Stimulated activated CD8-positive, alpha-beta memory T cell treated with anti-CD3 and anti-CD28 coated beads, Interleukin-7, amount 100 ng/mL, for 24 hours (primary cell): ENCODE measurements at places on chromosomes 6 and 20.

DNA sequence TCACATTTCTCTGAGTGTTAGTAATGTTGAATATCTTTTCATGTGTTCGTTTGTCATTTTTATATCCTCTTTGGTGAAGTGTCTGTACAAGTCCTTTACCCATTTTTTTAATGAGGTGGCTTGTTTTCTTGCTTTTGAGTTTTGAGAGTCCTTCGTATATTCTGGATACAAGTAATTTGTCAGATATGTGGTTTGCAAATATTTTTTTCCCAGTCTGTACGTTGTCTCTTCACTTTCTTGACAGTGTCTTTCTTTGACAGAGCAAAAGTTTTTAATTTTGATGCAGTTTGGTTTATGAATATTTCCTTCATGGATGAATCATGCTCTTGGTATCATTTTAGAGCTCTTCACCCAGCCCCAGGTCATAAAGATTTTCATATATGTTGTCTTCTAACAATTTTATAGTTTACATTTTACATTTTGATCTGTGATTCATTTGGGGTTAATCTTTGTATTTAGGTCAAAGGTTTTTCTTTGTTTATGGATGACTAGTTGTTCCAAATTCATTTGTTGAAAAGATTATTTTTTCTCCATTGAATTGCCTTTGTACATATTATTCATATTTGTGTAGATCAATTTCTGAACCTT, 152.5 kb downstream of the MRPL14 start:
- no peak for DNase-seq

DNA sequence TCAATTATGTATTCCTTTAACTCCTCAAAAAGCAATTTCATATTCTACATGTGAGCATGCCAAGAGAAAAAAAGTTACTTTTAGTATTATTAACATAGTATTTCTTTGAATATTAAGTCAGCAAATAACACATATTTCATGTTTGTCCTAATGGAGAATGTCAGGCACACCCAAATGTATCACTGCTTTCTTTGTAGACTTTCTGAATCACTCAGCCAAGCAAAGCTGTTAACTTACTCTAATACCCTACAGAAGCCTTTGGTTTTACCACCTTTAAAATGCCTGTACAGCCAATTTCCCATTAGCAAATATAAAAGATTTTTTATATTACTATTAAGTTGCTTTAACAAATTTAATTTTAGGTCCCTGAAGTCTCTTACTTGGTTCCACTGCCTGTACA, 23.8 kb downstream of the FRK start:
- no peak for DNase-seq

- no peak for DNase-seq
These were observed 91.8 kb upstream of the TNFAIP3 start for GRCh38 chr6:137775227-137775626.

GRCh38 chr6:38151580-38152500, 332.3 kb downstream of the ZFAND3 start:
- DNase-seq = no peak

DNA sequence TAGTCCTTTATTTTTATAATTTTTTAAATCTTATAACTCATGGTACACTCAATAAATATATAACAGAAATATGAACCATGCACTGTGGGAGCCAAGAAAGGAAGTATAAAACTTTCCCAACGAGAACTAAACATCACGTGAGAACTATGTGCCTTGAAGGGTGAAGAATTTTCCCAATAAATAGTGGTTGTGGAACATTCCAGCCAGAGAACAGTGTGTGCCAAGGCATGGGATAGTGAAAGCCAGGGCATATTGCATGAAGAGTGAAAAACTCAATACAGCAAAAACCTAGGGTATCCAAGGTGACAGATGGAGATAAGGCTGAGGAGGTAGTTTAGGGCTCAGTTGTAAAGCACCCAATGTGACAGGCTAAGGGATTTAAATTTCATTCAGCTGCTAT, 86.1 kb downstream of the SIM1 start:
- no peak for DNase-seq

DNA sequence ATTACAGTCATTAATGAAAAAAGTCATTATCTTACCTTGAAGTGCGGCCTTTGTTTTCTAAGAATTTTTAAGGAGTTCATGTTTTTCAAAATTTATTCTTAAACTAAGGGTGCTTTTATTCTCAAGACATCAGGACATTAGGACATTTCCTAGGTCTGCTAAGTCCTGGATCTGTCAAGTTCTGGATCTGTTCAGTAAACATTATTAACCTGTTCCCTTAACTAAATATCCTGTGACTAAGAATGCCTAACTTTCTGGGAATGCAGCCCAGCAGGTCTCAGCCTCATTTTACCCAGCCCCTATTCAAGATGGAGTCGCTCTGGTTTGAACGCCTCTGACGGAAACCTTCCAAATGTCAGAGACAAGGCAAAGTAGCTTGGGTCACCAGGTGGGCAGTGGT, 302.6 kb downstream of the SYNE1 start:
- DNase-seq = no peak

DNA sequence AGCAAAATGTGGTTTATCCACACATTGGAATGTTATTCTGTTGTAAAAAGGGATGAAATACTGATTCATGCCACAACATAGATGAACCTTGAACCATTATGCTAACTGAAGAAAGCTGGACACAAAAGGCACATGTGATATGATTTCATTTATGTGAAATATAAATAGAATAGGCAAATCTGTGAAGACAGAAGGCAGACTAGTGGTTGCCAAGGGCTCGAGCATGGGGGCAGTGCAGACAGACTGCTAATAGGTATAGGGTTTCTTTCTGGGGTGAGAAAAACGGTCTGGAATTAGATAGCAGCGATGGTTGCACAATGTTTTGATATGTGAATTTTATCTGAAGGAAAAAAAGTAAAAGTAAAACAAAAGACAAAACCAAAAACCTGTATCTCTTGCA, 54.6 kb upstream of the FNDC1 start:
- no peak for DNase-seq

DNA sequence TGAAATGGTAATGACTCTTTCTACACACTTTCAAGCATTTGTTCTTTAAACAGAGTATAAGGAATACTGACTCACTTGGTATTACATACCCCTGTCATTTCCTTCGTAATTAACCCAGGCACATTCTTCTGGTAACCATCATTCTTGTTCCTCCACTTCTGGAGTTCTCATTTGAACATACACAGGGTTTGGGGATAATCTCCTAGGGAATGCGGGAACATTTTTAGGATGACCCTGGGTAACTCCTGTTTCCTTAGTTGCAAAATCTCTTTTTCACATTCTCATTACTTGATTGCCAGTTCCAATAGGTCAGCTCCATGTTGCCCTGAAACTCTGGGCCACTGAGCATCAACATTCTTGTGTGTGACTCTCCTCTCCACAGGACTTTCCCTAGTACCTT, 51.5 kb upstream of the E2F3 start:
- DNase-seq = no peak

DNA sequence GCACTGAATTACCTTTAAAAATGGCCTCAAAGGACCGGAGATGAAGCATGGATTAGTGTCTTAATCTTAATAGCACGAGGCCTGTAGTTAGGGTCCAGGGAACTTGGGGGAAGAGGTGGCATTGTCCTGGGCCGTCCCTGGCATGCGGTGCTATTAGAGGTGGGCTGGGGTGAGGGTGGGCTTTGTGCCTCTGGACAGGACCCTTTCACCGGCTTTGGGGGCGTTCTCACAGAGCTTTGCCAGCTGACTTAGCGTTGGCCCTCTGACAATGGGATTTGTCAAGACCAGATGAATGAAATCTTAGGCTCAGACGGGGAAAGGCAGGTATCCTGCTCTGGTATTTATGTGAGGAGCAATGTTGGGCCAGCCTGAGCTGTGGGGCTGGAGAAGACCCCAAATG, 59.6 kb downstream of the ERMARD start:
- no peak for DNase-seq

DNA sequence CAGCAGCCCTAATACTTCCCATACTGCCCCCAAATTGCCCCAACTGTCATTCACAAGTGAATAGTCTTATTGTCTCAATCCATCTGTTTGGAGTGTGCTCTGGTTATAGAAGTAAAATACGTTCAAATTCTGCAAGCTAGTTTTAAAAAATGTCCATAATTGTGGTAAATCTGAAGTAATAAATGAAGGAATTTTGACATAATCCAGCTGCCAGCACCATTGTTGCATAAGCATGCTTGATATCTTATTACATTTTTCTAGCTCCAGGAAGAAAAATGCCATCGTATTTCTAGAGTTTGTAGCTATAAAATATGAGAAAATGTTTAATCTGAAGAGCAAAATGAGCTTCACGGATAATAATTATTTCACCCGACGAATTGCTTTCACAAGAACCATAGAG, 664.7 kb downstream of the RFPL4B start:
- no peak for DNase-seq

GRCh38 chr20:6530779-6531315, 236.6 kb upstream of the BMP2 start:
- no peak for DNase-seq

DNA sequence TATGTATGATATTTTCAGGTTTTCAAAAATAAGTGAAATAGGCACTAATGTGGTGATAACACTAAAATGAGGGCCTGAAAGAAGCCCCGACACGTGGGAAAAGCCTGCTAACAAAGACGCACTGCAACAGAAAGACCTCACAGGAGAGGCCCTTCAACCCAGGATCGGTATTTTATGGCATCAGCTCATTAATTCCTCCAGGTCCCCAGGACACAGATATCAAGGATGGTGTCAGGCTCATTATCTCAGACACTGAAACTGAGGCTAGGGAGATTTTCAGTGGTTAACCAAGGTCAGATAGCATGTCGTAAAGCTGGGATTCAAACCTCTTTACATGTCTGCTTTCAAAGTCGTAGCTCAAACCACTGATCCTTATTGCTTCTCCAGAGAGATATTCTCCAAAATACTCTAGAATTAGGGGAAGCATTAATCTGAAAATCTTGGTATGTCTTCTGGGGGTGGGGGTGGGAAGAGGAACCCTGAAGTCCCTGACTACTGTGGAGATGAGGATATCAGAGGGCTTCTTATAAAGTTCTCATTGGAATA, 64.1 kb downstream of the PPP1R3G start:
- DNase-seq = no peak

- DNase-seq = no peak
These were observed 42.8 kb upstream of the HFE start for GRCh38 chr6:26044140-26045064.

GRCh38 chr6:134764741-134765140, 185.2 kb downstream of the ALDH8A1 start:
- no peak for DNase-seq

DNA sequence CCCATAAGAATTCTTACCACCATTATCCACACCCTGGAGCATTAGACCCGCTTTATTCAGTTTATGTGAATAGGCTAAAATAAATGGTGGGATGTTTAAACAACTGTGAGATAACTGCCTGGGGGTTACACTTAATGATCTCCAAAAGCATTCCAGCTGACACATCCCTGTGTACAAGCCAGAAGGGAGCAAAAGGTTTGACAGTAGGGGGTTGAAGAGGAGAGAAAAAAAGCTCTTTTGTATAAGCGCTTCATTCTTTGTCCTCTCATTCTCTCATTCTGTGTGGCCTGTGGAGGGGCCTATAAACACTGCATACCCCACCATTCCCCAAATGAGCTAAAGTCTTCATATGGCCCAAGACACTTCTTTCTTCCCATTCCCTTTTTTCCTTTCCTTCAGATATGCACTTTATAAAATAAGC, 30.8 kb upstream of the COL21A1 start:
- DNase-seq = no peak

GRCh38 chr6:498795-499231, 107.3 kb downstream of the IRF4 start:
- no peak for DNase-seq

GRCh38 chr6:157294654-157295053, 28.7 kb downstream of the TMEM242 start:
- no peak for DNase-seq

- DNase-seq = no peak
These were observed 129.8 kb downstream of the PREX1 start for GRCh38 chr20:48697845-48698491.

GRCh38 chr6:46652232-46652602, 401 bp downstream of the CYP39A1 start:
- DNase-seq = no peak

- no peak for DNase-seq
These were observed 247.7 kb upstream of the FAM83B start for GRCh38 chr6:54598787-54599313.

- no peak for DNase-seq
These were observed 4.0 kb upstream of the LIN28B start for GRCh38 chr6:104952911-104953399.

GRCh38 chr20:58131151-58131550, 97.3 kb downstream of the ANKRD60 start:
- DNase-seq = no peak

GRCh38 chr20:8205996-8206395, 73.9 kb downstream of the PLCB1 start:
- no peak for DNase-seq

GRCh38 chr6:110511401-110511800, 35.0 kb upstream of the SLC22A16 start:
- DNase-seq = no peak

- no peak for DNase-seq
These were observed 1.2 kb upstream of the TMEM217 start for GRCh38 chr6:37259191-37259590.

- DNase-seq = no peak
These were observed 9.4 kb upstream of the AVP start for GRCh38 chr20:3093861-3094361.

DNA sequence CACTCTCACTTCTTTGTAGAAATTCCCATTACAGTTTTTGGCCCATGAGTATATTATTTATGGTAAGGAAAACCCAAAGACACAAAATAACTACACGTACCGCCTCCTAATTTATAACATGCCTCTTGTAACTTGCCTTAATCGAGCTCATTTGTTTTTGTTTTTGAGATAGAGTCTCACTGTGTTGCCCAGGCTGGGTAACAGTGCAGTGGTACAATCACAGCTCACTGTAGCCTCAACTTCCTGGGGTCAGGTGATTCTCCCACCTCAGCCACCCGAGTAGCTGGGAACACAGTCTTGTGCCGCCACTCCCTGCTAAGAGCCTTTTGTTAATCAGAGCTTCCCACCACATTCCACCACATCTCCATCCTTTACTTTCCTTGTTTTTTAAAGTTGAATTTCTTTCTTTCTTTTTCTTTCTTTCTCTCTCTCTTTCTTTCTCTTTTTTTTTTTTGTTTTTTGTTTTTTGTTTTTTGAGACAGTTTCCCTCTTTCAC, 15.5 kb downstream of the ASIP start:
- no peak for DNase-seq

GRCh38 chr6:48766349-48766748, 655.4 kb upstream of the PTCHD4 start:
- no peak for DNase-seq

GRCh38 chr6:40436685-40437604, 150.2 kb downstream of the LRFN2 start:
- DNase-seq = no peak

DNA sequence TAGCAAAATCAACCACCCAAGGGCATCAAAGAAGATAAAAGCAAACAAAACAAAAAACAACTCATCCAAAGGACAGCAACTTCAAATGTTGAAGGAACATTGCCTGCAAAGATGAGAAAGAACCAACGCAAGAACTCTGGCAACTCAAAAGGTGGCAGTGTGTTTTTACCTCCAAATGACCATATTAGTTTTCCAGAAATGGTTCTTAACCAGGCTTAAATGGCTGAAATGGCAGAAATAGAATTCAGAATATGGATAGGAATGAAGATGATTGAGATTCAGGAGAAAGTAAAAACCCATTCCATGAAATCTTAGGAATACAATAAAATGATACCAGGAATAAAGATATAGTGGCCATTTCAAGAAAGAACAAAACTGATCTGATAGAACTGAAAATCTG, 9.8 kb upstream of the PI3 start:
- DNase-seq = no peak
